Effector CD4-positive, alpha-beta T cell (primary cell): ENCODE measurements at places on chromosomes 16 and 17.
A peak's percentile ranks its signal among the peaks of the same experiment; 100 is the strongest.

- no peak for DNase-seq
These were observed 196.0 kb downstream of the CBLN1 start for GRCh38 chr16:49085686-49086085.

GRCh38 chr17:42362245-42362961 lies 25.8 kb downstream of the STAT3 start:
- no peak for DNase-seq

DNA sequence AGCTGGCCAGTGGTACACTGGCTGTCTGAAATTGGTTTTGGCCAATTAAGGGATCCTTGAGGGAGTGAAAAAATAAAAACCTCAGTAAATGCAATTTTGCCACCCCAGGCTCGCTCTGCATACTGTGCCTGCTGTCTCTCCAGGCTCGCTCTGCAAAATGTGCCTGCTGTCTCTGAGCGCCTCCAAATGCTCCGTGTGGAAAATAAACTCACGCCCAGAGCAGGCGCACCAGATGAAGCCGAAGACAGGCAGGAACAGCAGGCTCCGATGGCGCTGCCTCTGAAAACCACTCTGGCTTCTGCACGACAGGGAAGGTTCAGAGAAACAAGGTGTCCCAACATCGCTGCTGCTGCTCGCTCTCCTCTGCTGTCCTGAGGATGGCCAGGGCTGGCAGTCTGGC lies 29.1 kb downstream of the SNN start:
- DNase-seq = no peak

- no peak for DNase-seq
These were observed 30.1 kb downstream of the NDEL1 start for GRCh38 chr17:8465759-8466158.

GRCh38 chr17:13619462-13619861 lies 17.7 kb upstream of the HS3ST3A1 start:
- no peak for DNase-seq

GRCh38 chr16:71867939-71868338 lies 16.0 kb downstream of the ZNF821 start:
- no peak for DNase-seq

- no peak for DNase-seq
These were observed 443.3 kb downstream of the UTP18 start for GRCh38 chr17:51703361-51704341.

DNA sequence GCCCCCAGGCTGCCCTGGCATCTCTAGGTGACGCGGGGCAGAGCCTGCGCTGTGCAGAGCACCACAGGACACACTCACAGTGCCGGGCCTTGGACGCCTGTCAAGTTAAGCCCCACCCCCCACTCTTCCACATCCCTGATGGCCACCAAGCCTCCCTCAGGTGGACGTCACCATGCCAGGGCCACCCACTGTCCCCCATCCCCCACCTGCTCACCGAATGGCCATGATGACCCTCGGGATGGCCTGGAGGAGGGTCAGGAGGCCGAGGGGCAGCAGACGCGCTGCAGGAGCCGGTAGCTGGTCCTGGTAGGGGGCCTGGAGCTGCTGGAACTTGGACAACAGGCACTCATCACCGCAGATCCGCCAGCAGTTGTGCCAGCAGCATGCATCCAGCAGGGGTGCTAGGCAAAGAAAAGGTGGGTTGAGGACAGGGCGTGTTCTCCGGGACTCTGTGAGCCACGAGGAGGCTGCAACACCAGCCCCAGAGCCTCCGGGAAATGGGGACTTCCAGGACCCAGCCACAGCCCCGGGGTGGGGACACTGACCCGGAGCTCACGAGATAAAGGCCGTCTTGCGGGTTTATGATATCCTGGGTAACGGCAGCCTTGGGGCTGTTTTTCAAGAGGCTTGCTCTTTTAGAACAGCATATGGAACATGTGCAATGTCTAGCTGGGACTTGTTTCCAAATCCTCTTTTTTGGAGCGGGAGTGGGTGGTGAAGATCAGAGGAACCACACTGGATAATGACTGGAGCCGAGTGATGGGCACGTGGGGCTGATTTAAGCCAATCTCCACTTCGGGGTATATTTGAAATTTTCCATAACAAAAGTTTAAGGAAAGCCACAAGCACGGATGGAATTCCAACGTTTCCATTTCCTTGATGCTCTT lies 11.4 kb downstream of the C16orf95 start:
- DNase-seq = no peak

GRCh38 chr16:83110269-83110668 lies 483.5 kb downstream of the CDH13 start:
- no peak for DNase-seq

- DNase-seq = no peak
These were observed 653 bp downstream of the FANCA start for GRCh38 chr16:89815639-89816348.

GRCh38 chr17:63819131-63819530 lies 8.1 kb upstream of the PSMC5 start:
- DNase-seq = no peak

- no peak for DNase-seq
These were observed 152.7 kb downstream of the SOX9 start for GRCh38 chr17:72273289-72274056.

GRCh38 chr17:47850692-47851573 lies at the start of gene SP6:
Gene SP6 (minus strand): TSS chr17:47851163. CDS start chr17:47848429, 2,734 bp downstream.
- peak; percentile 51 for DNase-seq

DNA sequence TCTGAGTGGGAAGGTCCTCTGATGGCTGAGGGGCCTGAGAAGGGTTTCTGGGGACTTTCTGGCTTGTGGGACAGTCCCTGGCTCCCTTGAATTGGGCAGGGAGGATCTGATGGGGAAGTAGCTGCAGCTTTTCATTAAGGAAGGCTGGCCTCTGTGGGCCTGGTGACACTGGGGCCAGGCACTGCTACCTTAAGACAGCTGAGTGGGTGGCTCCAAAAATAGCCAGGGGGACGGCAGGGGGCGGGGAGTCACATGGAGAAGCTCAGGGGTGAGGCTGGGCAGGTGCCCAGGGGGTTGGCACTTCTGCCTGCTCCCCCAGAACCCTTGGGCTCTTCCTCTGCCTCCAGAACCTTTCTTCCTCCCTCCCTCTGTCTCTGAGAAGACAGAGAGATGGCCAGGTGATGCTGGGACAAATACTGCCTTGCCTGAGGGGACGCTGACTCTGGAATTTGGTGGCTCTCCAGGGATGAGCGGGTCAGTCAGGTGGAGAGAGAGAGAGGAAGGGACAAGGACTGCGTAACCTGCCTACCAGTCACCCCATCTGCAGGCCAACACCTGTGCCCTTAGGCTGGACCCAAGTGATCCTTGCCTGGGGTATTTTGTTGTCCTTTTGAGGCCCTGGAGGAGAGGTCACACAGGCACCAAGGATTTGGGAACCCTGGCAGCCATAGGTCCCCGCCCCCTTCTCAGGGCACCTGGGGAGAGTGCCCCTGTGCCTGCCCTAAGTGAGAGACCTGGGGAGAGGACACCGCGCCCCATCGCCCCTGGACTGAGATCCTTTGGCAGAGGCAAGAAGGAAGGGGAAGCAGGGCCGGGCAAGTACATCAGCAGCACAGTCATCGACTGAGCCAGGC lies 1.7 kb upstream of the SGCA start:
- no peak for DNase-seq

DNA sequence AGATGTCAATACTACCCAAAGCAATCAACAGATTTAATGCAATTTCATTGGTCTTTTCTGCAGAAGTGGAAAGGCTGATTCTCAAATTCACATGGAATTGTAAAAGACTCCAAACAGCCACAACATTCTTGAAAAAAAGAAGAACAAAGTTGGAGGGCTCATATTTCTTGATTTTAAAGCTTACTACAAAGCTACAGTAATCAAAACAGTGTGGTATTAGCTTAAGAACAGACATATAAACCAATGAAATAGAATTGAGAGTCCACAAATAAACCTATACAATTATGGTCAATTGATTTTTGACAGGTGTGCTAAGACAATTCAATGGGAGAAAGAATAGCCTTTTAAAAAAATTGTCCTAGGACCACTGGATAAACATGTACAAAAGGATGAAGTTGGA lies 14.4 kb upstream of the ABCC1 start:
- no peak for DNase-seq

GRCh38 chr17:65544672-65545071 lies 16.8 kb downstream of the AXIN2 start:
- no peak for DNase-seq

GRCh38 chr17:77489239-77489892 lies 348.6 kb downstream of the SEC14L1 start:
- no peak for DNase-seq

GRCh38 chr16:87134628-87134995 lies 182.6 kb downstream of the C16orf95 start:
- no peak for DNase-seq
